ENCODE measurements at places on chromosomes 13 and 19.

- DNase-seq: no peak
These were observed 659.9 kb downstream of the UQCRFS1 start for GRCh38 chr19:28553005-28553404.

GRCh38 chr13:41981951-41982715 is 21.2 kb upstream of the VWA8 start:
- no peak for DNase-seq

DNA sequence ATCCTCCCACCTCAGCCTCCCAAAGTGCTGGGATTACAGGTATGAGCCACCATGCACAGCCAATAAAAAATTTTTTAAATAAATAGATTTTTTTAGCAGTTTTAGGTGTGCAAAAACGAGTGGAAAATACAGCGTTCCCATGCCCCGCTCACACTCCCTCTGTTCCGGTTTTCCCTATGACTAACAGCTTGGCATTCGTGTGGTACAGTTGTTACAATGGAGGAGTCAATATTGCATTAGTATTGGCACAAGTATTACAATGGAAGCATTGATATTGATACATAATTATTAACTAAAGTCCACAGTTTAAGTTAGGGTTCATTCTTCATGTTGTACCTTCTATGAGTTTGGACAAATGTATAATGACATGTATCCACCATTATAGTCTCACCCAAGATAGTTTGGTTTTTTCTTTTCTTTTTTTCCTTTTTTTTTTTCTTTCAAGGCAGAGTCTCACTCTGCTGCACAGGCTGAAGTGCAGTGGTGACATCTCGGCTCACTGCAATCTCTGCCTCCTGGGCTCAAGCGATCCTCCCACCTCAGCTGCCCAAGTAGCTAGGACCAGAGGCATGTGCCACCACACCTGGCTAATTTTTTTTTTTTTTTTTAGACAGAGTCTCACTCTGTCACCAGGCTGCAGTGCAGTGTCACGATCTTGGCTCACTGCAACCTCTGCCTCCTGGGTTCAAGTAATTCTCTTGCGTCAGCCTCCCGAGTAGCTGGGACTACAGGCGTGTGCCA is 15.4 kb upstream of the RAB20 start:
- no peak for DNase-seq

DNA sequence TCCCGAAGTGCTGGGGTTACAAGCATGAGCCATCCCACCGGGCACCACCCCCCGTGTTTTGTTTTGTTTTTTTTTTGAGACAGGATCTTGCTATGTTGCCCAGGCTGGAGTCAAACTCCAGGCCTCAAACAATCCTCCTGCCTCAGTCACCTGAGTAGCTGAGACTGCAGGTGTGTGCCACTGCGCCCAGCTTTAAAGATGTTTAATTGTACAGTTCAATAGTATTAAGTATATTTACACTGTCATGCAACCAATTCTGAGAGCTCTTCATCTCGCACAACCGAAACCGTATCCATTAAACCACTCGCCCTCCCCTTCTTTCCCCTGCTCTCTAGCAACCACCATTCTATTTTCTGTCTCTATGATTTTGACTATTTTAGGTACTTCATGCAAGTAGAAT is 15.6 kb downstream of the NUCB1 start:
- DNase-seq: no peak

DNA sequence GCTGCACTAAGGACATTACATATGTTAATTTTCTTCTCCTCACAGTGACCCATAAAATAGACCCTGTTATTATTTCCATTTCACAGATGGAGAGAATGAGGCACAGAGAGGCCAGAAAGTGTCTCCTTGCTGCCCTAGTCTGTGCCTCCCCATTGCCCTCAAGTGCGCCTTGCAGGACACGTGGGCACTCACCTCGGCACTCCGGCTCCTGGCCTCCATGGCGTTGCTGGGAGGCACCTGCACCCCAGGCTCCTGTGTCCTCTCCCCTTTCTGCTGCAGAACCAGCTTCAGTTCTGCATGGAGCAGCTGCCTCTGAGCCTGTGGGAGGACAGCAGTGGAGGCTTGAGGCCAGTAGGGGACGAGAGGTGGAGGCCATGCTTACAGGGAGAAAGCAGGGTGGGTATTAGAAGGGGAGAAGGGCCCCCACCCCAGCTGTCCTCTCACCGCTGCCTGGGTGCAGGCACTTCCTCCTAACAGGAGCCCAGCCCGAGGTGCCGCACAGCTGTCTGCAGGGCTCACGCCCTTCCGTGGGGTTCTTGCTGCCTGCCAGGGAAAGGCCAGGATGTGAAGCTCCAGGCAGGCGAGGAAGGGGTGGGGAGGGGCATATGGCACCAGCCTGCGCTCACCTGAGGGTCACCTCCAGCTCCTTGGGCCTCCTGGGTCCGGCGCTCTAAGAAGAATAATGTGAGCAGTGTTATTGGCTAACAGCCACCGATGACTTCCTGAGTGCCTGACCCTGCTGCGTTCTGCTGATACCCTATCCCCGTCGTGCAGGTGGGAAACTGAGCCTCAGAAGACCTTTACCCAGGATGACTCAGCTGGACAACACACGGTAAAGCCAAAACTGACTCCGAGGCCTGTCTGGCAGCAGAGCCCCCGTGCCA is 5.2 kb downstream of the PRX start:
- DNase-seq: no peak

DNA sequence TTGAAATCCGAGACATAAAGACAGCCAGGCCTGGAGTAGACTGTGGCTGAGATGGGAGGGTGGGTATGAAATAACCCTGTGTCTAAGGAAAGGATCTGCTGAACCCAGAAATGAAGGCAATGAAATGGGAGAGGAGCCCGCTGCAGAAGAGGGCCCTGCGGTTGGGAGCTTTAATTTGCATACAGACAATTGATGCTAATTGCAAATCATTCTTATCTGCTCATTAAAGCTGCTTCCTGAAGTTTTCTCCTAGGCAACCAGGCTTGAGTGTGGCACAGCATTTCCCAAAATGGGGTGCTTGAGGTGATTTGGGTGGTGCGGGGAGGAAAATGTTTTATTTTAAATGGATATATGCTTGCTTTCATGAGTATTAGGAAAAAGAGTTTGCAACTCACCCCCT is 55.4 kb downstream of the DPF1 start:
- no peak for DNase-seq

- no peak for DNase-seq
These were observed 57.8 kb downstream of the GGACT start for GRCh38 chr13:100530671-100531213.

GRCh38 chr13:110137680-110138009 is 169.3 kb downstream of the COL4A1 start:
- DNase-seq: no peak

- DNase-seq: no peak
These were observed 422.5 kb upstream of the SGCG start for GRCh38 chr13:22758245-22758644.

- peak; percentile 22 for DNase-seq
These were observed 28.4 kb downstream of the TMTC4 start for GRCh38 chr13:100646030-100646673.

DNA sequence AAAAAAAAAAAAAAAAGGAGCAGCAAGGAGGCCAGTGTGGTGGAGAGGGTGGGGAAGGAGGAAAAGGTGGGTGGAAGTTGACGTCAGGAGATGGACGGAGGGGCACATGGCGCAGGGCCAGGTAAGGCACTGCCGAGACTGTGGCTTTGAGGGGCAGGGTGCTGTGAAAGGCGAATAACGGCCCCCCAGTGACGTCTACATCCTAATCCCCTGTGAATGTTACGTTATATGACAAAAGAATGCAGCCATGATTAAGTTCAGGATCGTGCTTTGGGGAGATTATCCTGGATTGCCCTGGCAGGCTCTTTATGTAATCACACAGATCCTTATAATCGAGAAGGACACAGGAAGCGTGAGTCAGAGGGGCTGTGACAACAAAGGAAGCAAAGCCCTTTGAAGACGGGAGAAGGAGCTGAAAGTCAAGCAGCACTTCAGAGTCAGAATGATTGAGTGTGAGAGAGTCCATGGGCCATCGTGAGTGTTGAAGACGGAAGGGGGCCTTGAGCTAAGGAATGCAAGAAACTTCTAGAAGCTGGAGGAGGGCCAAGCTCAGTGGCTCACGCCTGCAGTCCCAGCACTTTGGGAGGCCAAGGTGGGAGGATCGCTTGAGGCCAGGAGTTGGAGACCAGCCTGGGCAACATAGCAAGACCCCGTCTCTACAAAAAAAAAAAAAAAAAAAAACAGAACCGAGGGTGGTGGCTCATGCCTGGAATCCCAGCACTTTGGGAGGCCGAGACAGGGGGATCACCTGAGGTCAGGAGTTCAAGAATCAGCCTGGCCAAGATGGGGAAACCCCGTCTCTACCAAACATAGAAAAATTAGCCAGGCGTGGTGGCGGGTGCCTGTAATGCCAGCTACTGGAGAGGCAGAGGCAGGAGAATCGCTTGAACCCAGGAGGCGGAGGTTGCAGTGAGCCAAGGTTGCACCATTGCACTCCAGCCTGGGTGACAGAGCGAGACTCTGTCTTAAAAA is 13.8 kb upstream of the CEACAM16 start:
- DNase-seq: no peak

DNA sequence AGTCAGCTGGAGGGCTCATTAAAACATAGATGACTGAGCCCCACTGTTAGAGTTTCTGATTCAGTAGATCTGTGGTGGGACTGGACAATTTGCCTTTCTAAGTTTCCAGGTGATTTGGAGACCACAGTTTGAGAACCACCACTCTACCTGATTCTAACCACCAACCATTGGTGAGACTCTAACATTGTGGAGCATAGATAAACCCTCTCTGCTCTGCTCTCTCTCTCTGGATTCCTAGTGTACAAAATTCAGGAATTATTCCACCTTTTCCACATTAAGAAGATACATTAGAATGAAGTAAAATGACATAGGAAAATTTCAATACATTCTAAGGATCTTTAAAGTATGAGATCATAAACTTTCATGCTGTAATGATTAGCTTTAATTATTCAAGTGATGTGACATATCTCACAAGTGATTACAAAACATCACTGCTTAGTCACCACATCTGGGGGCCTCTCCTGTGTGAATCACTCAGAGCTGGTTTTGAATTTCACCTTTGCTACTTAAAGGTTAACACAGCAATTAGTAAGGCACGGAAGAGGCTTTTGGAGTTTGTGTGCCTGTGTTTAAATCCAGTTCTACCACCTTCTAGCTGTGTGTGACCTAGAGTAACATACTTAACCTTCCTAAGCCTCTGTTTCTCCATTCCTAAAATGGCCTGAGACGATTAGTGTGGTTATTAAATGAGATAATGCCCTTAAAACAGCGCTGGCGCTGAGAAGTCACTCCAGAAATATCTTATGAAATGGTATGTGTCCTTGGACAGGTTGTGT is 78.5 kb upstream of the NBEA start:
- DNase-seq: no peak

GRCh38 chr13:86900906-86901305 is 770.3 kb upstream of the SLITRK5 start:
- DNase-seq: no peak

- no peak for DNase-seq
These were observed 43.5 kb downstream of the GGACT start for GRCh38 chr13:100544866-100545683.

- DNase-seq: no peak
These were observed 1.4 kb downstream of the SUGP2 start for GRCh38 chr19:19031891-19032290.

- DNase-seq: no peak
These were observed 14.2 kb downstream of the ZNF274 start for GRCh38 chr19:58196901-58197616.

DNA sequence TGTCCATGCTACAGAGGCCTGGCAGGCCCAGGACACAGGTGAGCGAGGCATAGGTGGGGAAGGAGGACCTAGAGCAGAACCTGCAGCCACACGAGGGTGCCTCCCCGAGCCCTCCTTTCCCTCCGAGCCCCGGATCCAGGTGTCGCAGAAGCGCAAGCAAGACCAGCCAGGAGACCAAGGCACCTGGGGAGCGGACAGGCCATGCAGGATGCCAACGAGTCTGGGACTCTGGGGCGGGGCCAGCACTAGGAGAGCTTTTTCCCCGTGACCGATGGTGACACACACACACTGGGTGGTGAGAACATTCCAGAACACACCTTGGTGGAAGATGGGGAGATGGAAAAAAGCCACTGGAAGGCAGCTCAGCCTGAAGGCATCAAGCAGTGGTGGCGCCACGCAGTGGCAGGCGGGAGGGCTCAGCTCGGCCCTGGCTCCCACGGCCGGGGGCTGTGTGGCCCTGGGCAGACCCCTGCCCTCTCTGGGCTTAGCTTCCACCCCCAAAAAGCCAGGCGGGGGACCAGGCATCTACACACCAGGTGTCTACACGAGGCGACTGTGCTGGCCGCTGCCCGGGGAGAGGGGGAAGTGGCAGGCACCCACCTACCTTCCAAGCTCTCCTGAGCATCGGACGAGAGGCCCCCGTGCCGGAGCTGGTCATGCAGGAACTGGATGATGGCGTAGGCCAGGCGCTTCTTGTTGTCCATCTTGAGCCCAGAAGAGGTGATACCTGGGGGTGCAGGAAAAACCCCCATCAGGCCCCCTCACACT is 14.5 kb downstream of the SGTA start:
- no peak for DNase-seq

DNA sequence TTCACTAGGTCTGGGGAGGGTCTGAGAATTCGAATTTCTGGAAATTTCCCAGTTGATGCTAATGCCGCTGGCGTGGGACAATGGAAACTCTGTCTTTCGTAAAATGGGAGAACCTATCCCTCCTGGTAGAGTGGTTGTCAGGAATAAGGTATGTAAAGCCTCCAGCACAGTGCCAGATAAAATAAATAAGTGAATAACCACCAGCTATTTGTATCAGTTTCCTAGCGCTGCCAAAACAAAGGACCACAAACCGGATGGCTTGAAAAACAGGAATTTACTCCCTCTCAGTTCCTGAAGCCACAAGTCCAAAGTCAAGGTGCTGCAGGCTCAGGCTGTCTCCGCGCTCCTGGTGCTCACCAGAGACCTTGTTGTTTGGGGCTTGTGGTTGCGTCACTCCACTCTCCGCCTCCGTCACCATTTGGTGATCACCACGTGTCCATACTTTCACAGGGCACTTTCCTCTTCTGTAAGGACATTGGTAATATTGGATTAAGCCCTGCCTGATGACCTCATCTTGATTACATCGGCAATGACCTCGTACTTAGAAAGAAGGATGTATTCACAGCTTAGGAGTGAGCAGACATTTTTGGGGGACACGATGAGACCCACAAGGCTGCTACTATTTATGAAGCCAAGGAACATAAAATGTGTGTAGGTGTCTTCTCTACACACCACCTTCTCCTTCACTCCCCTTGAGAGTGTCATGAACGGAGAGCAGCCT is 428.5 kb downstream of the IRS2 start:
- no peak for DNase-seq

DNA sequence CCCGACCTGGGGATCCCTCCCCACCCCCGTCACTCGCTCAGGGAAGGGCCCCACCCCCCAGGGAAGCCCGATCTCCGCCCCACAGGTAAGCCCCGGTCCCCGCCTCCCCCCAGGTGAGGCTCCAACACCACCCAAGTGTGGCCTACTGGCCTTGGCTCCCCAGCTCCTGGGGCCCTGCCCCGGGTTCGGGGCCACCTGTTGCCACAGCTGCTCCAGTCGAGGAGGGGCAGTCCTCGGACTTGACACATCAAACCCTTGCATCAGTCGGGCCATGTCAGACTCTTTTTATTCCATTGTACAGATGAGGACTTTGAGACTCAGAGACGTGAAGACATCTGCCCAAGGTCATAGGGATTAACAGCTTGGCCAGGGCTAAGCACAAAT is 512 bp downstream of the CC2D1A start:
- DNase-seq: no peak

- no peak for DNase-seq
These were observed 53.6 kb downstream of the NWD1 start for GRCh38 chr19:16773259-16773658.

- no peak for DNase-seq
These were observed 162.3 kb upstream of the TSC22D1 start for GRCh38 chr13:44738463-44738862.

- DNase-seq: peak; percentile 75
These were observed 5.1 kb upstream of the NANOS2 start for GRCh38 chr19:45919678-45920077.

GRCh38 chr19:13881692-13882418 is 4.9 kb downstream of the NANOS3 start:
- DNase-seq: no peak
